ENCODE measurements at places on chromosomes 3 and 15. TPM values are rescaled to one million over a fixed set of nuclear protein-coding genes. Genes with fewer than 3 reads are reported as not detected.

- no peak for DNase-seq
Observed at GRCh38 chr15:54282228-54282836, 304.1 kb downstream of the UNC13C start.

The PEX11A gene
- 8.7 TPM for total RNA-seq

The CD200 gene
- total RNA-seq: 3.3 TPM

The SUCNR1 gene
- total RNA-seq: 4.5 TPM

- DNase-seq: no peak
Observed at GRCh38 chr3:65734382-65734781, 304.3 kb downstream of the MAGI1 start.

DNA sequence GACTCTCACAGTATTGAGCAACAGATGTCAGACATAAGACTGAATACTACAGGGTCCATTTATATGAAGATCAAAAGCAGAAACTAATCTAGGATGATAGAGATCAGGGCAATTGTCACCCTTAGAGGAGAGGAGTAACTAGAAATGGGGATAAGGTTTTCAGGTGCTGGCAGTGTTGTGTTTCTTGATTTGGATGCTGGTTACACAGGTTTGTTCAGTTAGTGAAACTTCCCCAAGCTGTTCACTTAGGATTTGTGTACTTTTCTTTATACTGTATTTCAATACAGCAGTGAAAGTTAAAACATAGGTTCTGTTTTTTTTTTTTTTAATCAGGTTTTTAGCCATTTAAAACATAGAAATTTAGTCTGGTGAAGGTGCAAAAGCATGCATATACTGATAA lies 39.1 kb upstream of the CMTM7 start:
- no peak for DNase-seq

The ABCF3 gene
- 49.4 TPM for total RNA-seq

DNA sequence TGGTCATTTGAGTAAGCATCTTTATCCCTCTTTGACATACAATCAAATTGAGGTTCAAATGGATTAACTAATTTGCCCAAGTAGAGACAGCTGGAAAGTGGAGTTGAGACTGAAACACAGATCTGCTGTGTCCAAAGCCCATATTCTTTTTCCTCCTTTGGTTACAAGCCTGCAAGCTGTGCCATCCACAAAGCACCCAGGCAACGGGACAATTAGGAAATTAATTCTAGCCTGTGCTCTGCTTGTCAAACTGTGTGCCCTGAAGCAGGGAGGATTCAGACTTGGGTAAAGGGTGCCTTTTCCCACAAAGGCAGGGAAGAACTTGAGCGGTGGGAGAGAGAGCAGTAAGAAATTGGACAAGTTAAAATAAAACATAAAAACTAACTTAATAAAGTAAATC lies 127.9 kb downstream of the DTWD1 start:
- no peak for DNase-seq

DNA sequence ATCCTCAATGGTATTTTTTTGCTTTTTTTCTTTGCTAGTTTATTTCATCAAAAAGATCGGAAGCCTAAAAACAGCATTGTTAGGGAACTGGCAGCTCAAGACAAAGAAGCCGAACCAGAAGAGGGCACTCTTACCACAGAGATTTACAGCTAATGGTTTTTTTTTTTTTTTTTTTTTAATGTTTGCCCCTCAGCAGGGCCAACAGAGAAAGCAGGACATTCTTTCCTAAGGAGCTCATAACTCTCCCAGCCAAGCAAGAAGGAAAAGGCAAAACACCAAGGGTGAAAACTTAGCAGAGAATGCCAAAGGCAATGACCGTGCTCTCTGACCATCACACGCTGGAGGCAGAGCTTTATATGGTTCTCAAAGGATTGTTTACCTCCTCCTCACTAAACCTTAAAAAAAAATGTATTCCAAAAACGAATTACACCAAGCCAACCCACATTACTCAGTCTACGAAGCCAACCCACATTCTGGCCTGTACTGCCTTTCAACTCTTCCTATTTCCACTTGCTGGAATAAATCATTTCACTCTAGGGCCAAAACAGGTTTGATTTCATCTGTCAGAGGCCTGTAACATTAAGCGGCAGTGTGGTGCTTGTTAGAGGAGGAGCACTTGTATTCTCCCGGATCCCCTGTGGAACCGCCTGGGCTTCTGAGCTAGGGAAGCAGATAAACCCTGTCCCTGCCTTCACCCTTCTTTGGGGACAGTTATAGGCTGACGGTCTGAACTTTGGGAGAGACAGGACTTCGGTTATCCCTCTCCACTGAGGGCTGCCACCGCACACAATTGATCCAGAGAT lies 35.6 kb upstream of the GYG1 start:
- peak; percentile 98 for DNase-seq

The SLC24A5 gene
- total RNA-seq: not detected

The MAGI1 gene
- total RNA-seq: 30.2 TPM

All from fibroblast of the aortic adventitia (primary cell).